ENCODE measurements at places on chromosomes 7 and 10. TPM values are rescaled to one million over a fixed set of nuclear protein-coding genes. Genes with fewer than 3 reads are reported as not detected.

Gene POM121C
- total RNA-seq, result 26.6 TPM

Gene SPOCK2
- total RNA-seq, result 18.5 TPM

Gene WDFY4
- 0.94 TPM for total RNA-seq

Gene UFSP1
- 2.5 TPM for total RNA-seq

Gene PNLIPRP3
- total RNA-seq, result not detected

Gene ITIH2
- total RNA-seq, result 2.8 TPM

Gene PRSS37
- not detected for total RNA-seq

Gene LIPN
- not detected for total RNA-seq

Gene HOXA5
- total RNA-seq, result not detected

Gene KLLN
- 0.63 TPM for total RNA-seq

Gene PDZD7
- total RNA-seq, result 12.5 TPM

Gene CRHR2
- total RNA-seq, result 2.8 TPM

Gene BET1
- total RNA-seq, result 20.0 TPM

Gene TEX36
- not detected for total RNA-seq

Gene PSD
- total RNA-seq, result 124 TPM
